Stimulated activated CD4-positive, alpha-beta T cell treated with anti-CD3 and anti-CD28 coated beads, TNF-alpha, amount 100 ng/mL, for 4 hours (primary cell): ENCODE measurements at places on chromosomes 3 and 15.

- no peak for DNase-seq
These were observed 26.2 kb downstream of the ZBED2 start for GRCh38 chr3:111568911-111569310.

DNA sequence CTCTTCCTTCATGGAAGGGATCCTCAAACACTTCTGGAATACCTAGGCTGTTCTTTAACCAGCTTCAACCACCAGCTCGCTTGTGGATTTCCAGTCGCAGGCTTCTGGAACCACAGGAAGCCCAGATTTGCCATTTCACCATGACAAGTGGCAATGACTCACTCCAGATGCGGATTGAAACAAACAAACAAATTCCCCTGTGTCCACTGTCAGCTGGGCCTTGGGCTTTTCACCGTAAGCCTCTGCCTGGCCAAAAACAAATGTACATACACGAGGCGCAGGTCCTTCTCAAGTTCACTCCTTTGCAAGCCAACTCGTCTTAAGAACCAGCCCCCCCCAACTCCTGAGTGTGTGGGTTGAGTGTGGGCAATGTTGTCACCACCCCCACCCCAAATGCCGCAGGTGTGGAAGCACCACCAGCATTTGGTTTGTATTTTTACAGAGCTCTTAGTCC is 8.8 kb downstream of the BCL6 start:
- DNase-seq, result no peak

GRCh38 chr3:151875759-151876158 is 2.3 kb downstream of the SUCNR1 start:
- no peak for DNase-seq

DNA sequence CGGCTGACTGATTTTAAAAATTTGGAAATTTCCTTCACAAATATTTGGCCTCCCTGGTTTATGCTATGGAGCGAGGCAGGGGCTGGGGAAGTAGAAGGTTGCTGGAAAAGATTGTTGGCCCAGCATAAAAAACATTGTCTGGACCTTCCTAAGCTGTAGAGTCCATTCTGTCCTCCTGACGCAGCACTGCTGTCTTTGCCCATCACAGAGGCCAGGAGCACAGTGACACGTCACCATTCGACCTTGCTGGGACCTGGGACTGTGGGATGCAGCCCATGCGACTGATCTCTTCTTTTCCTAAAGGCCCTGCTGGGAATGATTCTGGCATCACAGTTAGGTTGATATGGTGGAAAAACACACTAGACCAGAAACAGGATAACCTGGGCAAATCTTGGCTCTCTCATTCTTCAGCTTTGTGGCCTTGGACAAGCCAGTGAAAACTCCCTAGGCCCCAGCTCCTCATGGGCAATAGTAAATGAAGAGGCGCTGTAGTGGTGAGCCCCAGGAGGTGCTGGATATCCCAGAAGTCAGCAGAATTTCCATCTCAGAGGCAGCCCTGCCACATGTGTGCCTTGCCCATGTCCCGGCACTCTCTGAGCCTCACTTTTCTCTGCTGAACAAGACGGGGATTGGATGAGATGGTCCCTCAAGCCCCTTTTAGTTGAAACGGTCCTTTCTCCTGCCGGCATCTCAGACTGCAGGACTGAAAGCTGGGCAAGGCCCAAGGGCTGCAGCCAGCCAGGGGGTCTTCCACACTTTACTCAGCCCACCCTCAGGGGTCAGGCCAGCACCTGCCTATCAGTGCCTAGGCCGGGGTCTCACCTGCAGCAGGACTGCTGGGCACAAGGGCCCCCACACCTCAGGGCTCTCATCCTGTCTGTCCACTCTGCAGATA is 69.6 kb downstream of the SENP2 start:
- DNase-seq, result no peak

- no peak for DNase-seq
These were observed 904 bp upstream of the MCTP2 start for GRCh38 chr15:94230431-94230882.

DNA sequence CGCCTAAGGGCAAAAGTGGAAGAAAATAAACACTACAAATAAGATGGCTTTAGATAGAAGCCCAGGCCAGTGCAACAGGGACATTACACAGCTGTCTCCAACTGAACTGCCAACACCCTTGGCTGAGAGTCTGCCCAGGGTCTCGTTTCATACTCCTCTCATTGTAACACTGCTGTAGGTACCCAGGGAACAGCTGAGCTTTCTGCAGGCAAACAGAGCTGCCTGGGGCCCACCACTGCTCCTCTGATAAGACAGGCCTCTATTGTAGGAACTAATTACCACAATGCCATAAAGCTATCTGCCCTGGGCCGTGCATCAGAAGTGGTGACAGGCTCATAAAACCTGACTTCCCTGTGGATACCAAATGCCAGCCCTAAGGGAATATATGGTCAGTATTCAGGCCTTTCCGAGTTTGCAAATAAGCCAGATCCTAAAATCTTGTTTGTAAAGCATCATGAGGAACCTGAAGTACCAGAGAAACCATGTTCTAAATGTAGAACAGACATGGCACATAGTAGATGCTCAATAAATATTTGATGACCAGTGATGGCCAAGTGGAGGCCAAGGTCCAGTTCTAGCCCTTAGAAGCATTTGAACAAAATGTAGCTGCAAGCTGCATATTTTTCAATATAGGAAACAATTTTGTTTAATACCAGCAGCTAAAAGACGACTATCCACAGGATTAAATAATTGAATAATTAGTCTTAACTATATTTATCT is 84.3 kb upstream of the NEO1 start:
- no peak for DNase-seq

DNA sequence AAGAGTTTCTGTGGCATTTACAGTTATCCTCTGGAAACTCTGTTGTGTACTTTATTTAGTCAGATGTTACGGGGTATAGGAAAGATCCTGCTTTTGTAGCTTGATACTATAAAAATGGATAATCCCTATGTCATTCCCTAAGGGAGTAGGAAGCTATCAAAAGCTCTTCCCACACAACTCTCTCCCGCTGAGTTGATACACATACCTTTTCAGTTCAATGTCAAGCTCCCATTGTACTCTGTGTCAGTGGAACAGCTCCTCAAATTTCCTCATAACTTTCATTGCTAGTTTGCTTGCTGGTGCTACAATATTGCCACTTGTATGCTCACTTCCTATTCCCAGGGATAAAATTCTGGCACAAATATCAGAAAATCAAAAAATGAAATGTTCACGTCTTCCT is 893.3 kb upstream of the GBE1 start:
- no peak for DNase-seq

DNA sequence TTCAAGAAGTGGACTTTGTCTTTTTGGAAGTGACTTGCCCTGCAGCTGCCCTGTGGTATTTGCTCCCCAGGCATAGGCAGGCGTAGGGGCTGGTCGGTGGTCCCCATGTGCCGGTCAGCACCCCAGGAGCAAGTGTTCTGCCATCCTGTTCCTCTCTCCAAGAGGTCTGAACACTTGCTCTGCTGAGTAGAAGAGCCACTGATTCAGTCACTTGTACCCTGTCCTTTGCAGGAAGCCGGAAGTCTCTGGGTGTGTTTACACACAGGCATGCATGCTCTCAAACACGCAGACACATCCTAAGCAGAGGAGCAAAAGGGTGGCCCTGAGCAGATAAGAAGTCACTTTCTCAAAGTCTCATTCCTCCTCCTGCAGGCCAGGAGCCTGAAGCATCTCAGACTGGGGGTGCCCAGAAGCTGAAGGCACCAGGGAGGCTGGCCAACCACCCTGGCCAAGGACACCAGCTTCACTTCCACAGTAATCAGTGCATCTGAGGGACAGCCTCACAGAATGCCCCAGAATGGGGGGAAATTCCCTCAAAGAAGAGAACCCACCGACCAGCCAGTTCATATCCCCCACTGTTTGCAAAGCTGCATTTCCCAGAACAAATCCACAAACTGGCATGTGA is 88.7 kb upstream of the POMGNT2 start:
- DNase-seq, result peak; percentile 16

- no peak for DNase-seq
These were observed 22.1 kb downstream of the UBE3A start for GRCh38 chr15:25416693-25417092.
